ENCODE measurements at places on chromosomes 2 and 18.

- DNase-seq = peak; percentile 8
These were observed 117.1 kb upstream of the STPG4 start for GRCh38 chr2:47272031-47272864.

DNA sequence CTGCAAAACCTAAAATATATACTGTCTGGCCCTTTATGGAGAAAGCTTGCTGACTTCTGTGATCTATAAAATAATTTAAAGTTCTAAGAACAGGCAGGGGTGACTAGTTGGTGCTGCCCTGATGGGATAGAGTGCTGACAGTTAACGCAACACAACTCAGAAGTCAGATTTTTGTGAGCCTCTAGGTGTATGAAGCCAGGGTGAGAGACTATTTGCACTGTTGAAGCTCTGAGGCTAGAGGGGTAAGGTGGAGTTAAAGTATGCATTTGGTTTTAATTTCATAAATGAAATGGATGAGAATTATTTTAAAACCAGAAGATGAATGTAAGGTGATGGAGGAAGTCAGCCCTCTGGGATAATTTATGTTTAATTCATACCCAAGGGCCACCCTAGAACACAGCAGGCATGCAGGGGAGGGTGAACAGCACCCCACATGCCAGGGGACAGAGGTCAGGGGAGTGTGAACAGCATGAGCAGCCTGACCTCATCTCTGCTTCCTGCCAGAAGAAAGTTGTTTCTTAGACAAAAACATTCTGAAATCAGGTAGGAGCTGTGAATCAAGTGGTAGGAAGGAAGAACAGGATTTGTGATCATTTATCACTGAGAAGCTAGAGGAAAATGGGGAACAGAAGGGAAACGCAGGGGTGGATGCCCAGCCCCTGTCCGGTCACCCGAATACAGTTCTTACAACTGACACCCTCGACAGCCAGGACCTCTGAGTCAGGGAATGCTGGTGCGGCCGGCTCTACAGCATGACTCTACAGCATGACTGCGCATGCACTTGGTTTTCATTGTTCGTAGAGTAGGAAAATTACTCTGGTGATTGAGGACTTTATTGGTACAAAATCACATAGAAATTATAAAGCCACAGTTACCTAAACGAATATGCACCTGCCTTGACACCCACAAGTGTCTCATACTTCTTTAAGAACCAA is 93.1 kb downstream of the MBP start:
- no peak for DNase-seq

DNA sequence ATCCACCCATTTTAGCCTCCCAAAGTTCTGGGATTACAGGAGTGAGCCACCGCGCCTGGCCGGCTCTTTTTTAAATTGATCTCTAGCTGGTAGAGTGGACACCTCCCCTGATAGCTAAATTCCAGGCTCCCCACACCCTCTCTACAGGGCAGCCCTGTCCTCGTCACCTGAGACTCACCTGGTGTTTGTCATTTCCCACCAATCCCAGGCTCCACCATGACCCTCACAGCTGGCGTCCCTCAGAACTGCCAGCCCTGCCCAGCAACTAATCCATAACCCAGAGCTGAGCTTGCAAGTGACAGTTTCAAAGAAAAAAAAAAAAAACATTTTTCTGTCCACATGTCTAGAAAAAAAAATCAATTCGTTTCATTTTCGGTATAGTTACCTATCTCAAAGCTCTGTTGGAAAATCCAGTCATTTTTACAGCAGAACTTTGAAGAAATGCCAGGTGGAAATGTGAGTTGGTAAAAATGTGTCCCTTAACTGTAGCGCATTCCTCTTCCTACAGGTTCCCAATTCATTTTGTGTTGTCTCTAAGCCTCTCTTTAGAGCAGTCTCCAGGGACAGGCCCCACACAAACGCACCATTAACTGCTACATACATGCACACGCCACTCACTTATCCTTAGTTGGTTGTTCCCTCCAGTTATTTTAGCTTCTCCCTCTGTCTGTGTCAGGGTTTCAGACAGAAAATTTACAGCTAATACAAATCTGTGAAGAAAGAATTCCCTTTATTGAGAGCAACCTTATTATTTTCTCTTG is 294.7 kb downstream of the FBXO15 start:
- DNase-seq = no peak

DNA sequence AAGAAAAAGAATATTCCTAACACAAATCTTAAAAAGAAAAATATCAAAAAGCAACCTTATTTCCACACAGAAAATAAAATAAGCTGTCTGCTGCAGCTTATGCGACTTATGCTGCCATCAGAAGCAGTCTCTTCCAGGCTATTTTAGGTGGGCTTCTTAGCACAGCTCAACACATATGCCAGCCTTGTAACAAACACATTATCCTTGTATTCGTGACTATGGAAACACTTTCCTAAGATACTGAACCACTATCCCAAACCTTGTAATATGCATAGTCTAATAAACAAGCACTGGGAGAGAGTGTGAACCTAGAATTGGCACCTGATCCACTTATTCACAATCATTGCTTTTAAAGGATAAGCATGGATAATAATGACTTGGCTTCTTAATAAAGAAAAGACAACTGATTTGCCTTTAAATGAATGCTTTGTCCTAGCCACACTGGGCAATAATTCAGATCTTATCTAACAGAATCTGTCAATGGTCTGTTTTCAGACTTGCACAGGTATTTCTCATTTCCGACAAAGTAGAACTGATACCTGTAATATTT is 40.0 kb upstream of the RNU4ATAC start:
- DNase-seq = no peak

- DNase-seq = no peak
These were observed 22.9 kb downstream of the COA5 start for GRCh38 chr2:98585386-98585785.

GRCh38 chr18:8081267-8081666 is 514.2 kb downstream of the PTPRM start:
- DNase-seq = no peak

- no peak for DNase-seq
These were observed 64.4 kb downstream of the GFPT1 start for GRCh38 chr2:69322631-69323030.

GRCh38 chr2:63643486-63643885 is 54.7 kb downstream of the MDH1 start:
- DNase-seq = no peak

DNA sequence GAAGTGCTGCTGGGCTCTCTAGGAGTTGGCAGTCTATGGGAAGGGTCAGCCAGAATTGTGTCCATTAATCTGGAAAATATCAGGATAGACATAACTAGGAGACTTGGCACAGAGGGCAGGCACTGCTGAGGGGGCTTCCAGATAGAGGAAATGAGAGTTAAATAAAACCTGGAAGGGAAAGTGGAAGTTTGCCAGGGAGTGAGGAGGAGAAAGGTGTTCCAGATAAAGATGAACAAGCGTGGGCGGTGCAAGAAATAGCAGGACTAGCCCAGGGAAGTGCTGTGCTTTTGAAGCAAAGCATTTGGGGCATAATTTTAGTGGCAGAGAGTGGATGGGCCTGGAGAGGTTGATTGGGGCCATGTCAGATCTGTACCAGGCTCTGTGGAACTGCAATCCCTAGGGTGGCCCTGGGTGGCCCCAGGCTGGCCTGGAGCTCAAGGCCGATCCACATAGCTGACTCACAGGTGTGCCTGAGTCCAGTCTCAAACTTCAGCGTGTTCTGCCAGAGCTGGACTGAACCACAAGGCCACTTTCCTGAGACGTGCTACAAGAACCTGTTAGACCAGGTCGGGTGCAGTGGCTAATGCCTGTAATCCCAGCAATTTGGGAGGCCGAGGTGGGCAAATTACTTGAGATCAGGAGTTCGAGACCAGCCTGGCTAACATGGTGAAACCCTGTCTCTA is 26.9 kb downstream of the GALM start:
- DNase-seq = no peak

- DNase-seq = no peak
These were observed 162.3 kb upstream of the CCDC68 start for GRCh38 chr18:55121397-55122170.

GRCh38 chr2:45577441-45577840 is 33.6 kb downstream of the SRBD1 start:
- DNase-seq = no peak

DNA sequence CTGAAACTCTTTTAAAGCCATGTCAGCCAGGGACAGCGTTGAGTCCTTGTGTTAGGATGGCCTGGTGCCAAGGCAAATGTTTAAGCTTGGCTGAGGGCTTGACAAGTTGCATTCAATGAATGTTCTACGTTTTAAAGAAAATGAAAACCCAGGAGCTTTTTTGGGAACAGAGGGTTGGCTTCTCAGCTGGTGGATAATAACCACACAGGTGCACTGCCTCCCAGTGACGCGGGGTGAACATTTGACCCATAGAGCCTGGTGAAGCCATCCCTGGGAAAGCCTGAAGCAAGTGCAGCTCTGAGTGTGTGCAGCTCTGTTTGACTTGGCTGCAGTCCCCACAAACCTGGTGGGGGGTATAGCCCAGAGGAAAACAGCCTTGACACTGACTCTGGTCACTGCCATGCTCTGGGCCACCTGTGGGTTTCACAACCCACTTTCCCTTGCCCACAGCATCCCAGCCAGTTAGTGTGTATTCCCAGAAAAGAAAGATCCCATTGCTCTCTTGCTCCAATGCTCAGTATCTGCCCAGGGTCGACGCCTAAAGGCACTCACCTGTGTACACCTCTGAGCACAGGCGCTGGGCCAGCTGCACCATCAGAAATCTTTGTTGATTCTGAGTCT is 874.9 kb downstream of the RNF144A start:
- no peak for DNase-seq

DNA sequence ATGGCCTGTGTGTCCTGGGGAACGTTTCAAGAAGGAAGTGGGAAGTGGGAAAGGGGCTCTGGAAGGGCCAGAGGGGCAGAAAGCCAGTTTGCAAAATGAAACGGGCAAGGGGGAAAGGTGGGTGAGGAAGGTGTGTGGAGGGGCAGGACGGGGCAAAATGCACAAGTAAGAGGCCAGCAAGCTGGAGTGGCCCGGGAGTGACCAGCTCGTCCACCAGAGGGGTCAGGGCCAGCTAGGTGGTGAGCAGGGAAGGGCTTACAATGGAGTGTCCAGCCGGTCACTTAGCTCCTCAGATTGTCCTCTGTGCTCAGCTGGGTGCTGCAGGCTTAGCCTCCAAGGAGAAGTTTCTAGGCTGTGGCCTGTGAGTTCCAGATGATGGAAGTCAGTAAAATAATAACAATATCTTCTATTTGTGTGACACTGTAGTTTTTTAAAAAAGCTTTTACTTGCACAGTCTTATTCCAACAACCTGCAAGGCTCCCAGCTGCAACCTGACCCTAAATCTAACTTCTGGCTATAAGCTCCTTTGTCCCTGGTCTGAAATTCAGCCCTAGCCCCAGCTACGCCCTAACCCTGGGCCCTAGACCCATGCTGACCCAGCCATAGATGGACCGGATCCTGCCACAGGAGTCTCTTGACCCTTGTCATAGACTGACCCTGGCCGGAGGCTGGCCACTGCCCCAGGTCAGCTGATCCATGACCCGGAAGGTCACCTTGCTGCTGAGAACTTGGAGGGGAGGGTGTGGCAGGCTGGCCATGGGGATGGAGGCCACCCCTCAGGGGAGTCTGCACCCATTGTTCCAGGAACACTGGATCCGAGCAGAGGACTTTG is 29.2 kb downstream of the MYO7B start:
- no peak for DNase-seq

DNA sequence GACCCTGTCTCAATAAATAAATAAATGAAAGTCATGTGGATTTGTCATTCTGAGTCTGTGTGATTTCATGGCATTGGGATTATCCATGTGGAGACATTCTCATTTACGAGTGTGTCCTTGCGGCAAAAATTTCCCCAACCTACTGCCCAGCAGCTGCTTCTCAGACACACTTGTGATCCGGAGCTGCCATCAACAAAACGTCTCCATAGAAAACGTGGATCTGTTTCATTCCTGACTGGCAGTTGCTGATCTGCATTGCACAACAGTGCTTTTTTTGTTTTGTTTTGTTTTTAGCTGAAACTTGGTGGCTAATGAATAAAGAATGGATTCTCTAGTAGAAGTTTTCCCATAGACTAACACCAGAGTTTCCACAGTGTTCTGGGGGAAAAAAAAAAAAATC is 74.7 kb downstream of the TGIF1 start:
- DNase-seq = no peak

DNA sequence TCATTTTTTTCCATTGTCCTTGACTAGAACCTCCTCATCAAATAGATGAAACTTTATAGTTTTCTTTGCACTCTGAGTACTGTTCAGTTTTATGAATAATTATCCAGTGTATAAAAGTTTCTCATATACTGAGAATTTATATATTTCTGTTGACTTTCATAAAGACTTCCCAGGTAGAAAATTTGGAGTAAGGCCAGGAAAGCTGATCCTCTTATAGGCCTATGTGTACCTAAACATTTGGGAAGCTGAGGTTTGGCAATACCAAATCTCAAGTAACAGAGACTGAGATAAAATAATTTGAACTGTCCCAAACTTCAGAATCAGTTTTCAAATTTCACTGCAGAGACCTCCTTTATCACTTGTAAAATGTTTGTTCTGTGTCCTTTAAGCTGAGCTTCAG is 43.4 kb downstream of the CCDC102B start:
- no peak for DNase-seq

- DNase-seq = no peak
These were observed 249.4 kb upstream of the UBE2E3 start for GRCh38 chr2:180730976-180731375.

DNA sequence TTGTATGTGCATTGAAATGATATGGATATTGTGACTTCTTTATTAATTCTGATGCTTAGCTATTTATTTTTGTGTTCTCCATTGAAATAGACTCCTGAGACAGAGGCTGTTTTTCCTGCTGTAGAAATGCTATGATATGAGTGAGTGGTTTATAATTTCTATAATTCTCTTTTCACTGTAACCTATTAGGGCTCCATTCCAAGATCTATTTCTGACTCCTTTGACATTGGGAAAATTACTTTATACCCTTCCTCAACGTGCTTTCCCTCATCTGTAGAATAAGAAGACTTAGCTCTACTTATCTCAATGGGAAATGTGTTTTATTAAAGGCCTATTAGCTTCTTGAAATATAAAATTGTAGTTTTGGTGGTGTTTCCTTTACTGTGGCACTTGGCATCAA is 144.5 kb upstream of the RPRM start:
- no peak for DNase-seq

DNA sequence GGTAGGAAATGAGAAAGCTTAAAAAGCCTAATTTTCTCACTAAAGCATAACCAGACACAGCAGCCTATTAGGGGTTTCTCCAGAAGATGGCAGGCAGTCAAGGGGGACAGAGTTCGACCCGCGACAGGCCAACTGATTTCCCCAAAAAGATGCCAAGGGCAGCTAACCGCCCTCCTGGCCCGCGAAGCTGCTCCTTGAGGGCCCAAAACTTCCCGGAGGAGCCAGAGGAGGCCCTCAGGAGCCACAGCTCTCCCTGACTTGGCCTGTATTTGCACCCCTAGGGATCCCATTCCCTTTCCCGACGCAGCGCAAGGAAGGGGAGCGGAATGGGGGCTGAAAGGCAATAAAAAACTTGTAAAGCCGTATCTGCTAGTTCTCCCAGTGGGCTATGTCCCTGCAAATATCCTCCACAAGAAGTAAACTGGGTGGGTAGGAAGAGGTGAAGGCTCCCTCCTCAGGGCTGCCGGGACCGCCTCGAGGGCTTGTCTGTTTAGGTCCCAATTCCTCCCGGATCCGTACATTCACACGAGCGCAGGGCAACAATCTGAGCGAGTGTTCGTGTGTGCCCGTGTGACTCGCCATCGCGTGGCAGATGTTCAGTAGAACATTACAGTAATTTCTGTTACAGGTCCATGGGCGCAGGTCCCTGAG is 756 bp upstream of the NAGK start:
- peak; percentile 2 for DNase-seq

GRCh38 chr18:69996951-69997798 is 49.5 kb upstream of the CD226 start:
- DNase-seq = no peak

GRCh38 chr2:175855794-175856453 is 146.1 kb downstream of the LNPK start:
- no peak for DNase-seq

Measured in stimulated activated CD4-positive, alpha-beta T cell treated with anti-CD3 and anti-CD28 coated beads, Interleukin-15, amount 100 ng/mL, for 1 hour (primary cell).